ENCODE measurements at places on chromosomes 1 and 21.

DNA sequence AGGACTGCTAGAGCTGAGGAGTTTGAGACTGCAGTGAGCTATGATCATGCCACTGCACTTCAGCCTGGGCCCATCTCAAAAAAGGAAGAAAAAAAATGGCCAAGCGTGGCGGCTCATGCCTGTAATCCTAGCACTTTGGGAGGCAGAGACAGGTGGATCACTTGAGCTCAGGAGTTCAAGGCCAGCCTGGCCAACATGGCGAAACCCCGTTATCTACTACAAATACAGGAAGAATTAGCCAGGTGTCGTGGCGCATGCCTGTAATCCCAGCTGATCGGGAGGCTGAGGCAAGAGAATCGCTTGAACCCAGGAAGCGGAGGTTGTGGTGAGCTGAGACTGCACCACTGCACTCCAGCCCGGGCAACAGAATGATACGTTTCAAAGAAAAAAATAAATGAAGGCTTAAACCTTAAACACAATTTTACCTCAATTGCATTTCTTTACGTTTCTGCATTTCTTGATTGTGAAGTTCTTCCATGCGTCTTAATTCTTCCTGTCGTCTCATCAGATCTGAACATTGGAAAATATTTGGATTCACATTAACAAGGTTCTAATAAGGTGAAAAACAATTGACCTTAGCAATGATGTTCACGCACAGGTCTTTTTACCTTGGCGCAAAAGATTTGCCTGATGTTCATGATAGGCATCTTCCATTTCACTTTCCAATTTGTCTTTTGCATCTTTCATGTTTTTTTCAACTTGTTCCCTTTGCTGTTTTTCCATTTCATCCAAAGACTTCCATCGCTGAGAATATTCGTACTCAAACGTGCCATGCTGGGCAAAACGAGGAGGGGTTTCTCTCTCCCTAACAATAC lies 4.2 kb downstream of the SFPQ start:
- DNase-seq: no peak

GRCh38 chr1:24795236-24795635 lies 50.0 kb downstream of the CLIC4 start:
- DNase-seq: no peak

GRCh38 chr1:216827251-216827650 lies 104.0 kb upstream of the ESRRG start:
- DNase-seq: no peak

DNA sequence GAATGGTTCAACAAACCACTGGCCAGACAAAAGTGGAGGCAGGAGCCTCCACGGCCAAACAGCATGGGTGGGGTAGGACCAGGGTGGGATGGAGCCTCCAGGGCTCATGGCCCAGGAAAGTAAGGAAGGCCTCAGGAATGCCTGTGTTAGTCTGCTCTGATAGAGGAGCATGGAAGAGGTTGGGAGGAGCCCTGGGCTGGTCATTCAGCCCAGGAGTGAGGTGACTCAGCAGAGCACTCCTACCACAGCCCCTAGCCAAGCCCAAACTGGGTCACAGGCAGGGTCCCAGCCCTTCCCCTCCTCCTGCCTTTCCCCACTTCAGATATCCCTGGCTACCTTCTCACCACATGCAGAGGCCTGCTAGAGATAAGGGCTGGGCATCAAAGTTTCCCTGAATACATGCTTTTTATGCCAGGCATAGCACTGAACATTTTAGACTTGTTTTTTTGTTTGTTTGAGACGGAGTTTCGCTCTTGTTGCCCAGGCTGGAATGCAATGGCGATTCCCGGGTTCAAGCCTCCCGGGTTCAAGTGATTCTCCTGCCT lies 3.1 kb upstream of the SHISA4 start:
- no peak for DNase-seq

DNA sequence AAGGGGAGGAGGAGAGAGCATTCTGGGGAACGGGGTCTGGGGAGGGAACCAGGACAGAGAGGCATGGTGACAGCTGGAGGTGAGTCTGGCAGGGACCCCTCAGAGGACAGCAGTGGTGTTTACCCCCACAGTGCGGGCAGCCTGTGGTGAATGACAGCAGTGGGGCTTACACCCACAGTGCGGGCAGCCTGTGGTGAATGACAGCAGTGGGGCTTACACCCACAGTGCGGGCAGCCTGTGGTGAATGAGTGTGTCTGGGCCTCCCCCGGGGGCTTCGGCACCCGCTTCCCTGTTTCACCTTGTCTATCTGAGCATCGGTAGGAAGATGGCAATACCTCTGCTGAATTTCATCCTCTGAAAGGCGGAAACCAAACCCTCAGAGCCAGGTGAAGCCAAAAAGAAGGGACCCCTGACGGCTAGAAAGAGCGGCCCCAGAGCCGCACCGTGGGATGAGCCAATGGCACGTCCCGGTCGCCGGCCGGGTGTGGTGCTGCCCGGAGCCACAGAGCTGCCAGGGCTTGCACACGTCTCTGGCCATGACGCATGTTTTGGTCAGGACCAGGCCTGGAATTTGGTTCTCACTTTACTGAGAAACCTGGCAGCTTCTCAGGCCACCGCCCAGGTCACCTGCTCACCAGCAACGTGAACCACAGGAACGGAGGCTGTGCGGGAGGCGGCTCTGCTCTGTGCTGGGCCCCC lies 54.1 kb downstream of the SIK1 start:
- DNase-seq: no peak

DNA sequence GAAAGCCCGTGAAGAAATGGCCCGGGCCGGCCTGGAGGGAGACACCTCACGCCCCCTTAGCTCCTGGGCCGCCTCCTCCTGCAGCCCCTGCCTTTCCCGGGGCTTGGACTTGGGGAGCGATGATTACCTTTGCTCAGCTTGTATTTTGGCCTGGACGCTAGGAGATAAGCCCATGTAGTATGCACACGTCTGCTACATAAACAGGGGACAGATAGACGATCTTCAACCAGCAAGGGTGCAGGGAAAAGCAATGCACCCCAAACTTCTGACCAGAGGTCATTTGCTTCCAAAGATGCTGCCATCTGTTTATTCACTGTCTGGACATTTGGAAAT lies 936 bp downstream of the TP73 start:
- no peak for DNase-seq

DNA sequence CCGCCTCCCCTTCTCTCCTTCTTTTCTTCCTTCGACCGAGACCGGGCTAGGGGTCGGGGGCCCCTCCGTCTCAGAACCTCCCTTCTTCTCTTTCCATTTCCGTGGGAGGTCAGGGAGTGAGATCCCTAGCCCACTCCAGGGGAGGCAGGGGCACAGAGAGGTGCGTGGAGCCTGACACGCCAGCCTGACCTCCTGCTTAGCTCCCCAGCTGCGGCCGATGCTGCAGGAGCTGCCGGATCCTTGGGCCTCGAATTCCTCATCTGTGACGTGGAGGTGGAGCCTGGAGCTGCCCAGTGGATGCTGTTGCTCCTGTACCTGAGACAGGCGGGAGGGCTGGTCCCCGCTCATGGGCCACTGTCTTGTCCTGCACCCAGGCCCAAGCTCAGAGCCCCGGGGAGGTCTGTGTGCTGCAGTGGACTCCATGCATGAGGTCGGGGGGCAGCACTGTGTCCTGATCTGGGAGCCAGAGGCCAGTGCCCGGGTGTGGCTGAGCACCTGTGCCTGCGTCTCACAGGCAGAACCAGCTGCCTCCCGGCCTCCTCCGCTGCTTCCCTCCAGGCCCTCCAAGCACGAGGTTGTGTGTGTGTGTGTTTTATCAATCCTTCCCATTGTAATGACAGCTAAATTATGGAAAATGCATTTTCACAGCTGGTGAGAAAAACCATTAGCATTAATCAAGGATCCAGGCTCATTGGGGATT lies 55.3 kb upstream of the TTC34 start:
- DNase-seq: no peak

GRCh38 chr1:158113759-158114127 lies 67.0 kb upstream of the CD1D start:
- DNase-seq: no peak

GRCh38 chr1:205261946-205262691 lies 34.4 kb downstream of the TMCC2 start:
- DNase-seq: no peak

- DNase-seq: no peak
Measured at GRCh38 chr1:65166572-65167305, 18.7 kb downstream of the AK4 start.

GRCh38 chr1:211033921-211034525 lies 99.9 kb downstream of the KCNH1 start:
- no peak for DNase-seq

GRCh38 chr1:183512450-183512849 lies 40.2 kb downstream of the SMG7 start:
- no peak for DNase-seq

DNA sequence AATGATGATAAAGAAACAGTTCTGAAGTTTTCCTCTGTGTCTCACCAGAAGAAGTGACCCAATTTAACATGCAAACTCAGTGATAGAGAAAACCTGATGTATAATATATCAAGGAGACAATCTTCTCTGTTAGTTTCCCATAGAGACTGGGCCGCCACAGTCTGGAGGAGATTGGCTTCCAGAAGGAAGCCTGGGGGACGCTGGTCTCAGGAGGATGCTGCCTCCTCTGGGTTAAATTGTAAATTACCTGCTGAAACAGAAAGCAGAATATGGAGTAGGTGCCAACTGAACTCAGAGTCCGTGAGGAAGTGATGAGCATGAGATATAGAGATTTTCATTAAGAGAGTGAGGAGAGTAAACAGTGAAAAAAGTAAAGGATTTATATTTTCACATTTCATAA lies 15.8 kb downstream of the OR14I1 start:
- no peak for DNase-seq

- no peak for DNase-seq
Measured at GRCh38 chr1:94832446-94832845, 12.3 kb downstream of the SLC44A3 start.

GRCh38 chr1:47181095-47181954 lies 8.5 kb downstream of the PDZK1IP1 start:
- no peak for DNase-seq

GRCh38 chr1:245549996-245550719 lies 395.4 kb downstream of the KIF26B start:
- no peak for DNase-seq

GRCh38 chr1:210250665-210250997 lies 18.0 kb downstream of the SERTAD4 start:
- no peak for DNase-seq

- no peak for DNase-seq
Measured at GRCh38 chr1:236020359-236021219, 44.3 kb downstream of the NID1 start.

GRCh38 chr1:57845041-57845440 lies 421.2 kb upstream of the DAB1 start:
- no peak for DNase-seq

GRCh38 chr1:160197231-160197630 lies 6.9 kb downstream of the CASQ1 start:
- DNase-seq: no peak

GRCh38 chr1:82343381-82343780 lies 542.6 kb downstream of the ADGRL2 start:
- no peak for DNase-seq

DNA sequence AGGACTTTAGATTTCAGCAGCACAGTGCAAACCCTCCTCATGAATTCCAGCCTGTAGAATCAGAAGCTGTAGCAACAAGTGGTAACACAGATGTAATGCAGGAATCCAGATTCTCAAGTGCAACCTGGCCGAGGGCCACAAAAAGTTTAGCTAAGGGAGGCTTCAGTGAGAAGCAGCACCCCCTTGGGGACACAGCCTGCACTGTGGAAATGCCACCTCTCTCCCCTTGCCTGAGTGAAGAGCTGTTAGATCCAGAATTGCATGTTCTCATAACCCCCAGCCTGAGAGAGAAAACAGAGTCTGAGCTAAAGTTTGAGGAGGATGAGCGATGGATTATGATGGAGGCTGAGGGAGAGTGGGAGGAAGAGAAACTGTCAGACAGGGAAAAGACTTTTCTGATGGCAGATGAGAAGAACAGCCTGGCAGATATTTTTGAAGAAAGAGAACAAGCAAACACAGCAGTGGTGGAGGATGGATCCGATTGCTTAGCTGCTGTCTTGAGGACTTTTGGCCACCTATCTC lies 80.5 kb upstream of the BMP8A start:
- DNase-seq: peak; percentile 40

GRCh38 chr1:241235256-241235897 lies 121.6 kb downstream of the RGS7 start:
- no peak for DNase-seq

GRCh38 chr21:17085707-17086106 lies 427.1 kb upstream of the CXADR start:
- DNase-seq: no peak

DNA sequence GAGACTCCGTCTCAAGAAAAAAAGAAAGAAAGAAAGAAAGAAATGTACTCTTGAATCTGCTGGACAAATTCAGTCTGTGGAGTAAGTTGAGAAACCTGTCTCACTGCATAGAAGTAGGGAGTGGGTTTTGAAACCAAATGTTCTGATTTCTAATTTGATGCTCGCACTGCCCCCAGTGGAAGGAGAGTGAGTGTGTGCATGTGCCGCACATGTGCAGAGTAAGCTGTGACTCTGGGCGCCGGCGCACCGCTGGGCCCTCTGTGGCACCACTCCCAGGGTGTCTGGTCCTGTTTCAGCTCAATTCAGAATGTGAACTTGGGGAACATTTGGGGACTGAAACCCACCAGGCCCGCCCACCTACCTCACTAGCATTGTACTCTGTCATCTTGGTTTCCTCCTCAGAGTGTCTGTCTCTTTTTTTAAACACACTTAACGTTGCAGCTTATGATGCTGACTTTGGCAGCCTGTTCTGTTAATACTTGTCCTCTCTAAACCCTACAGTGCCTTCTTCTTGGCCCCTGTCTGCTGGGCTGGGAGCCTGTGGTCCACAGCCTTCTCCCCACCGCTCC lies 104.6 kb downstream of the CACNA1E start:
- no peak for DNase-seq

DNA sequence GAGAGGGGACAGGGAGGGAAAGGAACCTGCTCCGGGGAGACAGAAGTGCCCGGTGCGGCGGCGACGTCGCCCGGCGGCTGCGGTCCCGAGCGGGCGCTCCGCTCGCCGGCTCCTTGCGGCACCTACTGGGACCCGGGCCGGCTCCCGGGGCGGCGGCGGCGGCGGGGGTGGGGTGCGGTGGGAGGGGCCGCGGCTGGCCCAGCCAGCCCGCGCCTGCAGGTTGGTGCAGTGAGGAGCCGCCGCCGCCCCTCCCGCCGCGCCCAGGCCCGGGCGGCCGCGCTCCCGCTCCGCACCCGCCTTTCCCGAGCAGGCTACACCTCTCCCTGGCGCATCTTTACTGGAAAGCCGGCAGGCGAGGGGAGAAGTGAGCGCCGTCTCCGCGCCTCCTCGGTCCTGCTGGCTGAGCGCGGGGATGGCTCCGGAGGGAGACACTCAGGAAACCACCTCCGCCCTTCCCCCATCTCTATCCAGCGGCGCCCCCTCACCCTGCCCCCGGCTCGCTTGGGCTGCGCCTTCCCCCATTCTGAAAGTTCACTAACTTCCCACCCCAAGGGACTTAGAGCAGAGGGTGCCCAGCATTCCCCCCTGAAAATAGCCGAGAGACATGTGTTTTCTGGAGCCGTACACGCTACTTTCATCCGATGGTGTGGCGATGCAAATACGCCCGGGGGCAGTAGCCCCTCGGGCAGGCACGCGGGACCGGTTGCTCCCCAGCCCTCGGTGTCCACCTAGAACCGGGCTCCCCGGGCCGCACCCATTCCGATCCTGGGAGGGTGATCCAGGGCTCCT lies at the start of gene PLD5:
PLD5 (minus strand) TSS at position 127 of the 789 bp plus-strand sequence.
- no peak for DNase-seq

Measured in activated T-helper 1 cell treated with Interleukin-2 at 50 U/mL for 16 hours (primary cell).